HepG2 (cell line): ENCODE measurements at places on chromosomes 3 and 15.
A peak's percentile ranks its signal among the peaks of the same experiment; 100 is the strongest.

- H3K4me3 ChIP-seq: no peak overlapping the region
- H3K27me3 ChIP-seq: no peaks in the 10 kb centered on the region
- peaks cover 4% of the 10 kb centered on the region for H3K36me3 ChIP-seq
- H3K4me1 ChIP-seq: no peaks in the 10 kb centered on the region
These were observed 60.8 kb downstream of the RUBCN start for GRCh38 chr3:197675951-197676350.

DNA sequence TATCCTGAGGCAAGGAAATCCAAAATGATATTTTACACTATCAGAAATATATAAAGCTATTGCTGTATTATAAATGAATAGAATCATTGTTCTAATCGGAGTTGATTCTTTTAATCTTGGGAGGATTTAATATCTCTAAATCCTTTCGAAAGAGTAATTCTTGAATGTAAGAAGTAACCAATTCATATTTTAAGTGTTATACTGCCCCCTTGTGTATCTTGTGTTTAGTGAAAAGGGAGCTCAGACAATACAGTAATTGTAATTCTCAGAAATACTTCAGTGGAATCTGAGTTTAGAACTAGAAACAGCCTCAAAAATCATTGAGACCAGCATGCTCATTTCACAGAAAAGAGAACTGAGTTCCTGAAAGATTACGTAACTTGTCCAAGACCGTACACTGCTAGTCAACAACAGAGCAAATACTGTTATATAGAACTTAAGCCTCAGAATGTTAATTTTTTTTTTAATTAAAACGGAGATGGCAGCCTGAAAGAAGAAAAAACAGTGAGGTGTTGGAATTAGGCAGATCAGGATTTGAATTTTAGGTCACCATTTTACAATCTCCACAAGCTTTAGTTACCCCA is 42.9 kb downstream of the PLCH1 start:
- DNase-seq: peak; percentile 62
- H3K27ac ChIP-seq: no peak overlapping the region
- peaks cover 14% of the 10 kb centered on the region for H3K4me1 ChIP-seq
- no peak overlapping the region for H3K4me3 ChIP-seq
- no peaks in the 10 kb centered on the region for H3K36me3 ChIP-seq

DNA sequence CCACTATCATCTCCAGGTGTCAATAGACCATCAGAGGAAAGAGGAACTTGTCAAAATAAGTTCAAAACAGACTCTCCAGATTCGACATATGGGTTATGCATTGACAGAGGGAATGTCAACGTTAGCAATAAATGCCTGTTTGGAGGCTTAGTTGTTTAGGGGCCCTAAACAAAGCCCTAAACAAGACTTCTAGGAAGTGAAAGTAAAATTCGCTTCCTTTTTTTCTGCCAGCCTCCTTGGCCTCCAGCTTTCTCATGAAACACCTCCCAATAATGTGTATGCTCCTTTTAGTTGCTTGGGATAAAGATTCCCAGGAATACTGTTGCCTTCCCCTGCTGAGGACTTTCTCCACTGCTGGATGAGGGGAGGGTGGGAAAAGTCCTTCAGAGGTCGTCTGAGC is 70.9 kb upstream of the ARNT2 start:
- no peak for DNase-seq
- no peak overlapping the region for H3K27ac ChIP-seq
- H3K4me1 ChIP-seq: no peaks in the 10 kb centered on the region
- H3K4me3 ChIP-seq: no peak overlapping the region

DNA sequence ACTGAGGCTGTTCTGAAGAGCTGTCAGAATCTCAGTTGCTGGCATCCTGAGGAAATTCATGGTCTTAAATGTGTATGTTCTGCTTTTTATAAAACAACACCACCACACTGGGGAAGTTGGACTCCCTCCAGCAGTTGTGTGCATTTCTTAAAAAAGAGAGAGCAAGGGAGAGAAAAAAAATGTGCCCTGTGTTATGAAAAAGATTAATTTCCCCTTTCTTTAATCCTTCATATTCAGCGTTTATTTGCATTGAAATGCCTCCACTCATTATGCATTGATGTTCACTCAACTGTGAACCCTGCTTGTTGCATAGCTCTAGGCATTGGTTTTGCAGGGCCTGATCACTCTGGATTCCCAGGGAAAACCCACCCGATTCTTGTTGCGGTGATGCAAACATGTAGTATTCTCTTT is 4.4 kb upstream of the ZNF609 start:
- no peak for DNase-seq
- no peak overlapping the region for H3K4me3 ChIP-seq
- H3K27ac ChIP-seq: no peak overlapping the region
- peaks cover 47% of the 10 kb centered on the region for H3K4me1 ChIP-seq
- peaks cover 2% of the 10 kb centered on the region for H3K36me3 ChIP-seq

- H3K4me1 ChIP-seq: no peaks in the 10 kb centered on the region
- H3K27ac ChIP-seq: no peak overlapping the region
- DNase-seq: no peak
- no peak overlapping the region for H3K4me3 ChIP-seq
- H3K36me3 ChIP-seq: no peaks in the 10 kb centered on the region
These were observed 7.2 kb downstream of the FAM174B start for GRCh38 chr15:92648190-92648875.

DNA sequence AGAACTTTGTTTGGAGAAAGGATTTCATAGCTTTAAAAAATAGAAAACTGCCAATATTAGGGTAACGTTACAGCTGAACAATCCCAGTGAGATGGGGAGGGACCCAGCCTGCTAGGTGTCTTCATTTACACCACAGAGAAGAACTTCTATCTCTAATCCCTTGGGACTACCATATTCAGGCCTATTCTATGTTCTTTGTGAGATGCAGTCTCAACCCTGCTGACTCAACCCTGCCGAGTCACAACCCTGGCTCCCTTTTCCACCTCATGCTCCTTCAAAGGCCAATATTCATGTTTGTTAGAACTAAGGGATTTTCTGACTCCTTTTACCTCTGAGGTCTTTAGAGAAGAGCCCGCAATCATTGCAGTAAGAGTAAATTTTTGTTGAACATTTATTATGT is 350.5 kb downstream of the EPHB1 start:
- DNase-seq: no peak
- no peak overlapping the region for H3K27ac ChIP-seq
- no peaks in the 10 kb centered on the region for H3K36me3 ChIP-seq

DNA sequence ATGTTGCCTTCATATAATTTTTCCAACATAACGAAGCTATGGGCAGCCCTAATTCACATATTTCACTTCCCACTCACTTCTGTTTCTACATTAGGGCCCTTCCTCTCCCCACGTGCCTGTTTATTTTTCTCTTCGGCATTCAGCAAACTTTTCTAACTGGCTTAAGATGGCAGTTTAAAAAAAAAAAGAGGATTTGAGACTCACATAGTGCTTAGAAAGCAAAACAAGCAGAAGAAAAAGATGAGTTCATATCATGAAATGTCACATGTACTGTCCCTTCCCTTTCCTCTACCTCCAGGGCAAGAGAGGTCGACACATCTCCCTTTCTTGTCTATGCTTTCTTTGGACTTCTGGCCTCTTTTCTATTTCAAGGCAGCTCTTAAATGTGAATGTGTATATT is 30.6 kb downstream of the SLC49A4 start:
- DNase-seq: no peak
- H3K27ac ChIP-seq: no peak overlapping the region

DNA sequence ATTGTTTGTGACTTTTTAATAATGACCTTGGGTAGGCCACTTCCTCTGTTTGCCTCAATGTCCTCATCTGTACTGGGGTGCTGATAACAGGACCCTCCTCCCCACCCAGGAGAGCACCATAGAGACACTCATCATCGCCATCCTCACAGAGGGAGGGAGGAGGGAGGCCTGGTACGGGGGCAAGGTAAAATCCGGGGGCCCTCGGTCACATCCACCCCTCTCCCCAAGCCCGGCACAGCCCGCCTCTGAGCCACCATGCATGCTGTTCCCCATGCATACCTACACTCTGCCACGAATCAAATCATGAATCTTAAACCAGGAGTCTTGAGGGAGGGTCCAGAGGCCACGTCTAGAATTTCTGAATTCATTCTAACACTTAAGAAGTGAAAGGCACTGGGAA is 74.9 kb upstream of the IQSEC1 start:
- no peaks in the 10 kb centered on the region for H3K36me3 ChIP-seq
- no peak for DNase-seq
- H3K4me1 ChIP-seq: peaks cover 23% of the 10 kb centered on the region
- H3K4me3 ChIP-seq: no peak overlapping the region

DNA sequence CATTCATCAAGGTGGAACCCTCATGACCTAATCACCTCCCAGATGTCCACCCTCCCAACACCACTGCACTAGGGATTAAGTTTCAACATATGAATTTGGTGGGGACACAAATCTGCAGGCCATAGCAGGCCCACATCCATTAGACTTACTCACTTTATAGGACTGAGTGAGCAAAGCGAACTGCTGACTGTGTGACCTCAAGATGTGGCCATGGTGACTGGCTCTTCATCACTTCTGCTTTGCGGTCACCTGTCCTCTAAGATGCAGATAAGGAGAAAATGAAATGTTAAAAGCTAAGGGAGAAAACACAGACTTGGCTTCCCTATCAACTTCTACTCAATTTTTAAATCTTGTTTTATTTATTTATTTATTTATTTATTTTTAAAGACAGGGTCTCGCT is 14.5 kb upstream of the DCP1A start:
- no peaks in the 10 kb centered on the region for H3K4me1 ChIP-seq
- H3K4me3 ChIP-seq: no peak overlapping the region
- H3K27ac ChIP-seq: no peak overlapping the region
- no peak for DNase-seq
- no peaks in the 10 kb centered on the region for H3K27me3 ChIP-seq

- H3K4me1 ChIP-seq: 0 out of 2 replicates have a peak, but pooled peaks cover 8% of the 10 kb centered on the region
- no peaks in the 10 kb centered on the region for H3K36me3 ChIP-seq
- DNase-seq: no peak
These were observed 553.1 kb downstream of the FHIT start for GRCh38 chr3:60698117-60698516.

DNA sequence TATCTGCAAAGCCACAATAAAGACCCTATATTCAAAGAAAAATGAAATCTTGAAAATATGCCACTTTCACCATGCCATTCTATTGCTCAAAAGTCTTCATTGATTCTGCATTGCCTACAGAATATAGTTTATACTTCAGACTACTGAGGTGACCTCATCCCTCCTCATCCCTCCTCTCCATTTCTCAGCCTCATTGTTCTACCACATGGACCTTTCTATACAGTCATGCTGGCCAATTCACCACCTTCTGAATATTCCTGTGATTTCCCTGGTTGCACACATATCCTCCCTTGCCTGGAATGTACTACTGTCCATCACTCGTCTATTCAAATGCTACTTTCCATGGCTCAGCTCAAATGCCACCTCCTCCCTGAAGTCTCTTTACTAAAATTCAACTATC is 3.5 kb upstream of the COL8A1 start:
- H3K27me3 ChIP-seq: peaks cover 29% of the 10 kb centered on the region
- H3K4me3 ChIP-seq: no peak overlapping the region
- H3K27ac ChIP-seq: no peak overlapping the region
- H3K36me3 ChIP-seq: no peaks in the 10 kb centered on the region
- no peaks in the 10 kb centered on the region for H3K4me1 ChIP-seq
- no peak for DNase-seq

DNA sequence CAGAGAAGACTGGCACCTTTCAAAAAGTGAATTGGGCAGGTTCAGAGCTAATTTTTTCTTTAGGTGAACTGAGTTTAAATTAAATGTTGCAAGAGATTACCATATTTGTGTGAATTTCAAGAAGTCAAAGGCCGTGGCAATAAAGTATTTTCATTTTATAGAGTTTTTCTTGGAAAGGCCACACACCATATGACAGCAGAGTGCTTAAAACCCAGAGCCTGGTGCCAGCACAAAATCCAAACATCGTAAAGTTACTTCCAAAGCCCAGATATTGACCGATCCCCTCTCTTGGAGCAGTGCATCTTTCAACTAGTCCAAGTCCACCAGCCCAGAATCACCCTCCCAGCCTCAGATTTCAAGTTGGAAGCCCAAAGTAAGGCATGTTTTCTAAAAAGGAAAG is 164.5 kb downstream of the VGLL4 start:
- H3K4me3 ChIP-seq: no peak overlapping the region
- H3K4me1 ChIP-seq: peaks cover 23% of the 10 kb centered on the region
- H3K27ac ChIP-seq: no peak overlapping the region

GRCh38 chr3:17045705-17046104 is 160.9 kb downstream of the PLCL2 start:
- H3K4me1 ChIP-seq: no peaks in the 10 kb centered on the region
- no peaks in the 10 kb centered on the region for H3K36me3 ChIP-seq
- no peak for DNase-seq
- no peak overlapping the region for H3K27ac ChIP-seq

GRCh38 chr15:100911086-100911485 is 8.1 kb upstream of the LRRK1 start:
- H3K27ac ChIP-seq: no peak overlapping the region
- H3K27me3 ChIP-seq: peaks cover 2% of the 10 kb centered on the region
- H3K36me3 ChIP-seq: no peaks in the 10 kb centered on the region

DNA sequence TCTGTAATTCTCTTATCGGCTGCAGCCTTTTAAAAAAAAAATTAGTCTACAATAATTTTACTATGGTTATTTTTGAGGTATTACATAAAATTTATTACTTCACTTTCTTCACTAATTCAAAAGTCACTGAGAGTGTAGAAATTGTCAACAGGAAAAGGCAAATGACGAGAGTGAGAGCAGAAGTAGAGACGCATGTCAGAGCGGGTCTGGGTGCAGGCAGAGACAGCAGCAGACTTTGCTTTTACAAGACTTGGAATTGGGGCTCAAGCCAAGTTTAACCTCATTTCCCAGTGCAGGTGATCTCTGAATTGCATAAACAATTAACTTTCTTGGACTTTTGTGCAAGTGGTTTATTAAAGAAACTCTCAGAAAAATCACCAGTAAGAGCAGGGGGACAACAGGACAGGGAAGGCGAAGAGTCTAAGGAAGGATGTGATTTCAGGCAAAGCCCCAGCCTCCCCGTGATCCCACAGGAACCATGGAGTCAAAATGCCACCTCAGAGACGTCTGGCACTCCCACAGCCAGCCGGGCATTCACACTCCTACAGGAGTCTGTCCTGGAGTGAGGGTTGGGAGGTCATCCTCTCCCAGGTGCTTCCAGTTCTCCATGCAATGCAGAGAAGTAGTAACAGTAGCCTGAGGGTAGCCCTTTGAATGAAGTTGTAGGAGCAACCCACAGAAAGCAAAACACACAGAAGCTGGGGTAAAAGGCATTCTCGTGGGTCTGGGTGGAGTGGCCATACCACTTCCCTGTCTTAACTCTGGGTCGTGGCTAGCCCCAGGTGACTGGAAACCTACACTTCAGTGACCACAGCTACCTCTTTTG is 274.0 kb upstream of the TGFBR2 start:
- no peaks in the 10 kb centered on the region for H3K27me3 ChIP-seq
- DNase-seq: no peak
- H3K36me3 ChIP-seq: no peaks in the 10 kb centered on the region
- H3K27ac ChIP-seq: no peak overlapping the region
